Cortex of kidney (tissue), 1 donor: ENCODE measurements at places on chromosomes 16 and 17.

- no peak for DNase-seq
Measured at GRCh38 chr17:73769479-73769878, 125.2 kb upstream of the SDK2 start.

DNA sequence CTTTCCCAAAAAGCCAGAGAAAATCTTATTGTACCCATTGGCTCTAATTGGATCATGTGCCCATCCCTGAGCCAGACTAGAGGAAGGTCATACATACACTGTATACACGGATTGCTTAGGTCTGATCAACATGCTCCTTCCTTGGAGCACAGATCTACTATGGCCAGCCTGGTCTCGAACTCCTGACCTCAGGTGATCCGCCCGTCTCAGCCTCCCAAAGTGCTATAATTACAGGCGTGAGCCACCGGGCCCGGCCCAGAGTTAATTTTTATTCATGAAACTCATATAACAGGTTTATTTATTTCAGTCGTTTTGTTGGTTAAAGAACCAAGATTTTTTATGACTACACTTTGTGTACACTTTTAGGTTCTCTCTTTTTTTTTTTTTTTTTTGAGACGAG is 1.2 kb upstream of the TAOK1 start:
- no peak for DNase-seq

GRCh38 chr17:49845321-49845720 is 2.5 kb downstream of the TAC4 start:
- no peak for DNase-seq

GRCh38 chr17:42784409-42784808 is 4.0 kb downstream of the WNK4 start:
- DNase-seq, result no peak

DNA sequence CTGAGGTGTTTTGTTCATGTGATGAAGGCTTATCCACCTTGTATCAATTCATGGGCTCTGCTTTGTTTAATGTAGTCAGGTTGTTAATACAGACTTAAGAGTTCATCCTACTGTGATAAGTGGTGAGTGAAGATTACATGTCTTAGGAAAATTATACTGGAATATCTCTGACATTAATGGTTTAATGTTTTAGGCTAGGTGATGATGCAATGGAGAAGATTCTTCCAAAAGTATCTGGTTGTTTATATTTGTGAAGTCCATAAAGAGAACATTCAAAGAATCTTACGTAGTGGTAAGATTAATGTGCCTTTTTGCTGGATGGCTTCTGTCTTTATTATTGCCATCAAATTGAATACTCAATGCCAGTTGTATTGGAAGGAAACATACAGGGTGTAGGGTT is 236.4 kb downstream of the BCAS3 start:
- DNase-seq, result no peak

- DNase-seq, result no peak
Measured at GRCh38 chr16:75264457-75264998, 13.1 kb upstream of the BCAR1 start.

GRCh38 chr17:62871291-62871690 is 63.2 kb upstream of the MARCHF10 start:
- no peak for DNase-seq

DNA sequence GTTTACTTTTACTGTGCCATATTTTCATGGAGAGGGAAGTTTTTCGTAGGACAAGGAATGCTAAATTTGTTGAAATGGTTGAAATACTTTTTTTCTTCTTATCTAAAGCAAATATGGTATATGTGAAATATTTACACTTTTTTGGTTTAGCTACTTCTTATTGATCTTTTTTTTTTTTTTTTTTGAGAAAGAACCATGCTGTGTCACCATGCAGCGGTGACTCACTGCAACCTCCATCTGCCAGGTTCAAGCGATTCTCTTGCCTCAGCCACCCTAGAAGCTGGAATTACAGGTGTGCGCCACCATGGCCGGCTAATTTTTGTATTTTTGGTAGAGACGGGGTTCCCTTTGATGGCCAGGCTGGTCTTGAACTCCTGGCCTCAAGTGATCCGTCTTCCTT is 100.5 kb downstream of the FTO start:
- no peak for DNase-seq

GRCh38 chr17:67258821-67259468 is 13.9 kb upstream of the HELZ start:
- DNase-seq, result no peak

DNA sequence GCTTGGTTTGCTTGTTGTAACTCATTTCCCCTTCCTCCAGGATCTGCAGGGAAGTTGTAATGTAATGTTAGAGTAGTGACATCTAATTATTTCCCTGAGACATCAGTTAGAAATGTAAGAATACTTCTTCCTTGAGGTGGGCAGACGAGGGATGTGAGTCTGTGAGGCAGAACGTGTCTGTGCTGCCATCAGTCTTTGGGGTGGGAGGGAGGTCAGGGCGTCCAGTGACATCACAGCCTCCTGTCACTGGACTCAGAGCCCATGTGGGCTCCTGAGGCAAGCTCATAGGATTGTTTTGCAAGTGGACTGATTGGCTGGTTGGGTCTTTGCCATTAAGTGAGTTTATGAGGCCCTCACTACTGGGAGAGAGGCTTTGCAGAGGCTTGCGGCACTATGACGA is 188.8 kb downstream of the CCDC182 start:
- no peak for DNase-seq

GRCh38 chr17:65733314-65733713 is 171.9 kb upstream of the AXIN2 start:
- no peak for DNase-seq

DNA sequence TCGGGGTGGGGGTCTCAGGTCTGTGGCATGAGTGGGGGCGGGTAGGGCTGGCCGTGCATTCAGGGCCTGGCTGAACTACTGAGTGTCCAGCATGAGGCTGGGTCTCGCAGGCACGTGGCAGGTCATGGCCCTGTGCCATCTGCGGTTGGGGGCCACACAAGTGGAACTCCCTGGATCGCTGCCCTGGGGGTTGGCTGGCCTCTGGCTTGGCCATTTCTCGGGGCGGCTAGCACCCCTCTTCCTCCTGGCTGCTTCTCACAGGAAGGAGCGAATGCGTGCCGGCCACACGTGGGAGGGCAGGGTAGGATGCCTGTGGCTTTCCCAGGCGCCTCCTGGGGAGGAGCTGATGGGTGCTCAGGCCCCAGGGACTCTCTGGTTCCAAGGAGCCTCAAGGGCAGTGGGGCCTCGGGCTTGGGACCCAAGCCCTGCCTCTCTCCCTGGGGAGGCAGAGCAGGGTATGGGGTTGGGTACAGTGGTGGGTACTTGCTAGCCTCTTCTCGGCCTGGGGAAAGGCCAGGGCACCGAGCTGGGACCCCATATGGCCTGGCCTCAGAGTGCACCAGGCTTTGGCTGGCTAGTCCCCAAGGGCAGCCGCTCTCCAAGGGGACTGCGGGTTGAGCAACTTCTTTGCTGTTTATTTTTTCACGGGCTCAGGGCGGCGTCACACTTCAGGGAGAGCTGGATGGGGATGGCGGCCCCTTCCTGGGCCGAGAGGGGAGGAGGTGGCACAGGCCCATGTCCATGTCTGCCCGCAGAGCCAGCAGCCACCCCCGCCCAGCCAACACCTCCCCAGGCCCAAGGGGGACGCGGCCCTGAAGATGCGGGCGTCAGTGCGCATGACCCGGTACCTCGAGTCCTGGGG is 37.5 kb downstream of the ADCY7 start:
- no peak for DNase-seq

- no peak for DNase-seq
Measured at GRCh38 chr17:38476549-38476948, 48.3 kb downstream of the ARHGAP23 start.

DNA sequence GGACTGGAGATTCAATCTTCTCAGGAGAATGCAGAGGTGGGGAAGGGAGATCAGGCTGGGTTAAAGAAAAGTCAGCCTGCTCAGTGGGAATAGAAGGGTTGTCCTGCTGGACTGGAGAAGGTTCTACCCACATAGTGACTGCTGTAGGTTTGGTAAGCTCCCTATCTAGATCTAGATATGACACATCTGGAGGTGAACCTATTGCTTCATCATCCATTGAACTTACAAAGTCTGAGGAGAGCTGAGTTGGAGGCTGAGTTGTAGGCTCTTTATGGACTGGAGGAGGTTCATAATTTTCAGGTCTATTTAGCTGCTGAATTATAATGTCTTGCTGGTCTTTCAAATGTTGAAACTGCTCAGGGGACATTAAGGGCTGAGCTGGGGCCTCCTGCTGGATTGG is 46.0 kb upstream of the NF1 start:
- no peak for DNase-seq

GRCh38 chr17:81050645-81051625 is 16.0 kb downstream of the BAIAP2 start:
- DNase-seq, result no peak

- no peak for DNase-seq
Measured at GRCh38 chr17:17837966-17838962, 1.5 kb upstream of the SREBF1 start.

GRCh38 chr17:40794466-40794865 is 5.3 kb downstream of the KRT28 start:
- DNase-seq, result no peak

DNA sequence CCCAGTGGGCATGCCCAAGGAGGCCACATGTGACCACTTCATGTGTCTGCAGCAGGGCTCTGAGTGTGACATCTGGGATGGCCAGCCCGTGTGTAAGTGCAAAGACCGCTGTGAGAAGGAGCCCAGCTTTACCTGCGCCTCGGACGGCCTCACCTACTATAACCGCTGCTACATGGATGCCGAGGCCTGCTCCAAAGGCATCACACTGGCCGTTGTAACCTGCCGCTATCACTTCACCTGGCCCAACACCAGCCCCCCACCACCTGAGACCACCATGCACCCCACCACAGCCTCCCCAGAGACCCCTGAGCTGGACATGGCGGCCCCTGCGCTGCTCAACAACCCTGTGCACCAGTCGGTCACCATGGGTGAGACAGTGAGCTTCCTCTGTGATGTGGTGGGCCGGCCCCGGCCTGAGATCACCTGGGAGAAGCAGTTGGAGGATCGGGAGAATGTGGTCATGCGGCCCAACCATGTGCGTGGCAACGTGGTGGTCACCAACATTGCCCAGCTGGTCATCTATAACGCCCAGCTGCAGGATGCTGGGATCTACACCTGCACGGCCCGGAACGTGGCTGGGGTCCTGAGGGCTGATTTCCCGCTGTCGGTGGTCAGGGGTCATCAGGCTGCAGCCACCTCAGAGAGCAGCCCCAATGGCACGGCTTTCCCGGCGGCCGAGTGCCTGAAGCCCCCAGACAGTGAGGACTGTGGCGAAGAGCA is 4.4 kb downstream of the WFIKKN2 start:
- DNase-seq, result no peak

GRCh38 chr16:82010649-82011048 is 621 bp downstream of the SDR42E1 start:
- DNase-seq, result no peak

- no peak for DNase-seq
Measured at GRCh38 chr17:76199469-76199868, 40.8 kb downstream of the RNF157 start.

DNA sequence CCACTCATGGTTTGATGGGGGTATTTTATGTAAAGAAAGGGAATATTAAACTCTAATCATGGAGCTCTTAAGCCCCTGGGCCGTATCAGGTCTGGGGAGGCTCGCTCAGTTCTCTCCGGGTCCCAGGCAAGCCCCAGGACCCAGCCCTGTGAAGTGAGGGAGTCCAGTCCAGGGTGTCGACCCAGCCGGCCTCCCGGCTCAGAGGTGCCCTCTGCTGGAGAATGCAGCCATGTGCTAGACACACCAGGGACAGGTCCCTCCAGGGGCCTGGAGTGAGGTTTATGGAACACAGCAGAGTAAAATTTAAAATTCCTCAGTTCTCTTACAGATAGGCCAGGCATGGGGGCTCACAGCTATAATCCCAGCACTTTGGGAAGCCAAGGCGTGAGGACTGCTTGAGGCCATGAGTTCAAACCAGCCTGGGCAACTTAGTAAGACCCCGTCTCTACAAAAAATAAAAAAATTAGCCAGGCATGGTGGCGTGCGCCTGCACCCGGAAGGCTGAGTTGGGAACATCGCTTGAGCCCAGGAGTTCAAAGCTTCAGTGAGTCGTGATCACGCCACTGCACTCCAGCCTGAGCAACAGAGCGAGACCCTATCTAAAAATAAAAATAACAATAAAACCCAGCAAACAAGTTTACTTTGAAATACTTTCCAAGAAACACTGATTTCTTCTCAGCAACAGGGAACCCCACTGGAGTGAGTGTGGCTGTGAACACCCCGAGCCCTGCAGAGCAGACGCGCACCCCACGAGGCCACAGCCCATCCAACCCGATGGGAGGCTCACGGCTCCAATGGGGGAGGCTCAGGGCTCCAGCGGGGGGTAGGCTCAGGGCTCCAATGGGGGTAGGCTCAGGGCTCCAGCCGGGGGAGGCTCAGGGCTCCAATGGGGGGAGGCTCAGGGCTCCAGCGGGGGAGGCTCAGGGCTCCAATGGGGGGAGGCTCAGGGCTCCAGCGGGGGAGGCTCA is 72.2 kb downstream of the ZNF778 start:
- DNase-seq, result no peak

- DNase-seq, result no peak
Measured at GRCh38 chr16:4686497-4687210, 6.7 kb upstream of the NUDT16L1 start.

DNA sequence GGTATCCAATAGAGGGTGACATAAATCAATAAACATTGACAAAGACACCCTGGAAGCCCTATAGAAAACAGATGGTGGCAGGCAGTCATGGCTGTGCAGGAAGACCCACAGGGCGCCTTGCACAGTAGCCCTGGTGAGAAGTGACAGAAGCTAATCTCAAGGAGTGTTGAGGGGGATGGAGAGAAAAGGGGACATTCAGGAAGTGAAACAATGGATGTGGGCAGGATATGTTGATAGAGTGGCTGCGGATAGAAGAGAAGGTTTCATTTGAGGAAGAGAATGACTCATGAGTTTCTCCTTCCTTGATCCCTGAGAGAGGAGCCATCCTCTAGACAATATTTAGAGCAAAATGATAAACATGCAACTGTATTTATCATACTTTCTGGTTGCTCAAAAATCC is 468.8 kb upstream of the HSBP1 start:
- DNase-seq, result no peak

- DNase-seq, result no peak
Measured at GRCh38 chr17:2050300-2051060, 4.4 kb upstream of the HIC1 start.

- DNase-seq, result no peak
Measured at GRCh38 chr16:64365448-64365931, 756.4 kb downstream of the CDH11 start.

- DNase-seq, result no peak
Measured at GRCh38 chr16:11104168-11105037, 151.6 kb downstream of the SOCS1 start.
